ENCODE measurements at places on chromosomes 3 and 15.

DNA sequence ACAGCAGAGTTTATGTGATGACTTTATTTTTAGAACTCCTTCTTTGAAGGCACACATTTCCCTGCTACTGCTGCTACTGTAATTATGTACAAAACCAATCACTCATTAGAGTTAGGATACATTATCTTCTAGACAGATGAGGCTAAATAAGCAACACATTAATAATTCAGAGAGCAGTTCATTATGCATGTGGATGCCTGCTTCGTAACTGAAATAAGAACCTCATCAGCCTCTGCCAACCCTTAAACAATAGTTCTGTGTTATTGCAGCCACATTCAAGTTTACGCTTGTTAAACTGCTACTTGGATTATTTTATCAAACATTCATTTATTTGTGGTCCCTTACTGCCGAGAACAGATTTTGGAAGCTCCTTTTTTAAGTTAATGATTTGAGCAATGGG, 52.5 kb upstream of the C15orf61 start:
- no peak for DNase-seq

- DNase-seq, result peak; percentile 80
Observed at GRCh38 chr3:149969110-149969939, 1.4 kb downstream of the PFN2 start.

DNA sequence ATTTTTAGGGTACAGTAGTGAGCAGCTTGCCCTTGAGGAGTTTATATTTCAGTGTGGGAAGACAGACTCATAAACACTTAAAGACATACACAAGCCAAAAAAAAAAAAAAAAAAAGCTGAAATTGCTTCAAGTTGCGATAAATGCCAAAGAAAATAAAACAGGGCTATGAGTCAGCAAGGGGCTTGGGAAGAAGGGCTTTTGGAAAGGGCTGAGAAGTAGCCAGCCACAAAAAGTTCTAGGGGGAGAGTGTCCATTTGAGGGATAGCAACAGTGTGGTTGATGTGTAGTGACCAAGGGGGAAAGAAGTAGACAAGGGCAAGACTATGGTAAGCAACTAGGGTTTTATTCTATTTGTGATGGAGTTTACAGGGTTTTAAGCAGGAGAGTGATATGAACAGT, 185.5 kb downstream of the ADAMTS9 start:
- DNase-seq, result peak; percentile 38

- DNase-seq, result no peak
Observed at GRCh38 chr3:155853214-155854140, 750 bp downstream of the SLC33A1 start.

- DNase-seq, result peak; percentile 77
Observed at GRCh38 chr3:47324278-47324865, 41.6 kb downstream of the KLHL18 start.

GRCh38 chr3:12187448-12188327, 29.0 kb upstream of the TIMP4 start:
- DNase-seq, result peak; percentile 17

- DNase-seq, result no peak
Observed at GRCh38 chr3:157938154-157938779, 168.0 kb downstream of the SHOX2 start.

GRCh38 chr3:49648354-49649019, 25.7 kb upstream of the APEH start:
- DNase-seq, result no peak

GRCh38 chr3:14628406-14628805, 23.2 kb upstream of the CCDC174 start:
- no peak for DNase-seq

DNA sequence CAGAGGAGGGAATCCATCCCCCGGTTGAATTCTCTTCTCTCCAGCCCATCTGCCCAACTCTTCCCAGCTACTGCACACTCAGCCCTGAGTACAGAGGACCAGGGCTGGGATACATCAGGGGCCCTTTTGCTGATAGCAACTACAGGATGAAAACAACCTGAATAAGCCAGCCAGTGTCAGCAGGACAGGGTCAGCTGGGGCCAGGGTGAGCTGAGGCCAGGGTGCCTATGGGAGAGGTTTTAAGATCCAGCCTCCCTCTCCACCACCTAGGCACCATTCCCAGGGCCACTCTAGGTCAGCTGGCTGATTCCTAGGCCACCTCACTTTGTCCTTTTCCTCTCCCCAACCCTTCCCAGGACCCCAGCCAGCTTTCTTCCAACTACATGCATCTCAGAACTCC, 83.8 kb downstream of the MRPL46 start:
- no peak for DNase-seq

- DNase-seq, result peak; percentile 3
Observed at GRCh38 chr3:156643729-156644389, 30.5 kb upstream of the TIPARP start.

- DNase-seq, result no peak
Observed at GRCh38 chr3:124851905-124852304, 35.3 kb downstream of the ITGB5 start.

DNA sequence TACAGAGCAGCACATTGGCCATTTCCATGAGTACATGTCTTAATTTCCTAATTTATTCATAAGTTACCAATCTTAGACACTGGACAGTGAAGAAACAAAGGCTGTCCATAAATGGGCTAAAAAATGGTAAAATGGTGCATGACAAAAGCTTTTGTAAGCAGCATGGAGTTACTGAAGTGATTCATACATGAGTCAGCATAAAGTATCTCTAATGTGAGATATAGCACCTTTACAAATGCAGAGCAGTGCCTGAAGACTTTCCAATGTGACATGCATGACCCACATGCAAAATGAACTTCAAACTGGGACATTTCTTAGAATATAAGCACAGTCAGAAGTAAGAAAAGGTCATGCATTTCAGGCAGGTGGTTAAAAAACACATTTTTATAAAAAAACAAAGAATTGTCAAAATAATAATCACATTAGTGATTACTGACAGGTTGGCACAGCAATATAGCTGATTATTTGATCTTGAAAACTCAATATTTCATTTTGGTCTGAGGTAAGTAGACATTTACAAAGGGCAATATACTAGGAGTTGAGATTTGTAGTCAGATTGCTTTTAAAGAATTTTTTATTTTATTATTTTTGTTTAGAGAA, 299.3 kb downstream of the PLCL2 start:
- DNase-seq, result peak; percentile 12

DNA sequence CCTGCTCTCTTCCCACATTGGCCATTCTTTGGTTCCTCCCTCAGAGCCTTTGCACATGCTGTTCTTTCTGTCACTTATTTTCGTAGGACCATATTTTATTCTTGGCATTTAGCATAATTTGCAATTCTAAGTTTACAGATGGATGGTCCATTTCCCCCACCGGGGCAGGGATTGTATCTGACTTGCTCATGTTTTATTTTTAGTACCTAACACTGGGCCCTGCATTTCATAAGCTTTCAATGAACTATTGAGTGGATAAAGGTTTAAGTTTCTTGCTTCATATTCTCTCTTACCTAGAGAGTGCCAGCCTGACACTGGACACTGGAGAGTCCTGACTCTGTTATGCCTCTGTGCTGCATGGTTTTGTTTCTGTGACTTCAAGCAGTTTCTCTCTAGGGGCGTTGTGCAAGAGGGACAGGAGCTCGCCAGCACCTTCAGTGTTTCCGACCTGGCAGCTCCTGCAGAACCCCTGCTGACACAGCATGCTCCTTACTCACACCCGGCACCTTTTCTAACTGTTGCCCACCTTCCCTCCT, 87.4 kb downstream of the FLNB start:
- DNase-seq, result no peak

DNA sequence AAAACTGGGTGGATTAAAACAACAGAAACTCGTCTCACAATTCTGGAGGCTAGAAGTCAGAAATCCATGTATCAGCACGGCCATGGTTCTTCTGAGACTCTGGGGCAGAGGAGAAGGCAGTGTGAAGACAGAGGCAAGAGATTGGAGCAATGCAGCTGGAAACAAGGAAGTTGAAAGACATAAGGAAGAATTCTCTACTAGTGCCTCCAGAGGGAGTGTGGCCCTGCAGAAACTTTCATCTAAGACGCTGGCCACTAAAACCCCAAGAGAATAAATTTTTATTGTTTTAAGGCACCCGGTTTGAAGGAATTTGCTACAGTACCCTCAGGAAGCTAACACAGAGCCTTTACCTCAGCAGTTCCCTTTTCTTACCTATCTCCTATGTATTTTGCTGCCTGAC, 1012.2 kb upstream of the CADM2 start:
- DNase-seq, result no peak

DNA sequence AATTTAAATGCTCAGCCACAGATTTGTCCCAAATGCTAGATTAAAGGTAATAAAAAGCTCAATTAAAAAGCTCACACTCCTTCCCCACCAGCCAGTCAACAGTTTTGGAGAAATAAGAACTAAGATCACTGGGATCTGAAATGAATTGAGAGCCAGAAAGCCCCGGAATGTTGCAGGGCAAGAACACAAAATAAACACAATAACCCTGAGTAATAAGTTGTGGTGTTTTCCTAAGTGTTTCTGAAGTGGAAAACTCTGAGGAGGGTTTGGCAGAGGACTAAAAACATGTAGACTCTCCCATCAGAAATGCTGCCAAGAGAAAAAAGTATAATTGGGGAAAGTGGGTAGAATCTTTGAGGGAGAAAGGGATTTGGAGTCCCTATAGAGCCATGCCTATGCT, 127.8 kb downstream of the ABI3BP start:
- peak; percentile 26 for DNase-seq

DNA sequence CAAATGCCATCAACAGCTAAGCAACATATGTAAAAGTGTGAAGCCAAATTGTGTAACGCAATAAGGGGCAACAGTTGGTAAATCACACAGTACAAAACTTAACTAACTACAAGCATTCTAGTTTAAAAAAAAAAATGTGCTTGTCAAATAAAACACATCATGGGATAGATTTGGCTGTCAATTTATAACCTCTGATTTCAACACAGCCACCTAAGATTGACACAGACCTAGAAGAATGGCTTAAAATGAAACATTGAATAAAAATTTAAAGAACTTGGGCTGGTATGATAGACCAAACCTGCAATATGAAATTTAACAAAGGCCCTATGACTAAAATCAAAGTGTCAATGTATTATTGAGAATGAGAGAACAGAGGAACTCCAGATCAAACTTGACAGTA, 148.4 kb downstream of the NR1I2 start:
- no peak for DNase-seq

DNA sequence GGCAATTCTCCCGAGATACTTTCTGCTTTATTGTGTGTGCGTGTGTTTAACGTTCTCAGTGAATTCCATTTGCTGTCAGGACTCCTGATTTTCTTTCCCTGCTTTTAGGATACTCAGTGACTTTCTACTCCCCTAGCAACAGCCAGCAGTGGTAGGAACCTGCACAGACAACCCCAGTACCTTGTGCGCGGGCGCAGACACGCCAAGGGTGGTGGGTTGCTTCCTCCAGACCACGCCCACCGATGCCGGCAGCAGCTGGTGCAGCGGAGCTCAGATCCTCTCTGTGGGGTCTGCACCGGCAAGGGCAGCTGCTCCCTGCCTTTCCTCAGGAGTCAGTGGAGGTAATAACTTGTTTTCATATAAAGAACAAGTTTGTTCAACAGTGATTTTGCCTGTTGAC, 225.1 kb upstream of the NDN start:
- DNase-seq, result no peak

- DNase-seq, result no peak
Observed at GRCh38 chr15:21260966-21261395, 179.3 kb downstream of the POTEB3 start.

GRCh38 chr3:143002083-143002712, 828 bp downstream of the U2SURP start:
- peak; percentile 57 for DNase-seq

DNA sequence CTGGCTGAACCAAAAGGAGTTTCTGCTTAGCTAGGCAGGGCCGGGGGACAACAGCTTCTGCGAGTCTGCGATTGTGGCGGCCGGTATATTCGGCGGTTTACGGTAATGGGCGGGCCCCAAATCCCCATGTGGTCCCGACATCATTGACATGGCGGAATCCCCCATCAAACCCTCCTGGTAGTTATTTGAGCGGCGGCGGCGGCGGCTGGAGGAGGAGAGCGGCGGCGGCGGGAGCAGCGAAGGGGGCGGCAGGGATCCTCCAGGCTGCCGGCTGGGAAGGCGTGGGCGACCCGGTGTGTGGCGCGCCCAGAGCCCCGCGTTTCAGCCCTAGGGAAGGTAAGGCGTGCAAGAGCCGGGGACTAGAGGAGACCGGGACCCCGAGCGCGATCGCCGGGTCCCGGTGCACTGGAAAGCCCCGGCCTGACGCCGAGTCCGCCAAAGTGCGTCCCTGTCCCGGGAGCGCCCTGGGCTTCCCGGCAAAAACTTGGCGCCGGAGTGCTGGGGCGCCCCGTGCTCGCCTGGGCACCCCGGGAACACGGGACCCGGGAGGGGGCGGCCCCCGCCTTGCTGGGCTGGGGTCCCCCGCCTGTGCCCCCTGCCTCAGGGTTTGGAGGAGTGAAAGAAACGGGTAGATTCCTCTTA, at the start of gene FNDC3B:
TSS of gene FNDC3B (plus strand) at position 143 of the 642 bp plus-strand sequence. CDS start 72,902 bp downstream, outside the sequence.
- peak; percentile 97 for DNase-seq

DNA sequence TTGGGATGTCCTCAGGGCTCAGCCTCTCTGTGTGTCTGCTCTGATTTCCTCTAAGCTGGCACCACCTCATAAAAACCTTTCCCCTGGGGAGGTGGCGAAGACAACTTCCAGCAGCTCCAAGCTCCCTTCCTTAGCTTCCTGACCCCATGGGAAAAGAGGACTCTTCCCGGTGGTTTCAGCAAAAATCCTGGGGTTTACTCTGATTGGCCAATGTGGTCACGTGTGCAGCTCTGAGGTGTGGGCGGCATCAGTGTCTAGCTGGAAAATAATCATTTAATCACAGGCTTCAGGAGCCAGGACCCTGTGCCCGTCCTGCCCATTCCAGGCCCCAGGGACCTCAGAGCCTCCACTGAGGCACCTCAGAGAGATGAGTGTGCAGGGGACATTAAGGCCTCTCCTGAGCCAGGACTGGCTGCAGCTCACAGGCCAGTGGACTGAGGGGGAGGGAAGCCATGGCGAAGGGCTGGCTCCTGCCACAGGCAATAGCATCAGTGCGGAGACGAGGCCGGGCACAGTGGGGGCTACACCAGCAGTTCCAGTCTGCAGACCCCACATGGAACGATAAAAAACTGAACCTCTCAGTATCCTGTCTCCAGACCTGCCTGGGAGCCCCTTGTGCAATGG, 104.1 kb downstream of the TPRA1 start:
- DNase-seq, result no peak

GRCh38 chr15:27084844-27085243, 113.9 kb downstream of the GABRG3 start:
- no peak for DNase-seq

- no peak for DNase-seq
Observed at GRCh38 chr3:196620161-196620604, 19.3 kb upstream of the NRROS start.

DNA sequence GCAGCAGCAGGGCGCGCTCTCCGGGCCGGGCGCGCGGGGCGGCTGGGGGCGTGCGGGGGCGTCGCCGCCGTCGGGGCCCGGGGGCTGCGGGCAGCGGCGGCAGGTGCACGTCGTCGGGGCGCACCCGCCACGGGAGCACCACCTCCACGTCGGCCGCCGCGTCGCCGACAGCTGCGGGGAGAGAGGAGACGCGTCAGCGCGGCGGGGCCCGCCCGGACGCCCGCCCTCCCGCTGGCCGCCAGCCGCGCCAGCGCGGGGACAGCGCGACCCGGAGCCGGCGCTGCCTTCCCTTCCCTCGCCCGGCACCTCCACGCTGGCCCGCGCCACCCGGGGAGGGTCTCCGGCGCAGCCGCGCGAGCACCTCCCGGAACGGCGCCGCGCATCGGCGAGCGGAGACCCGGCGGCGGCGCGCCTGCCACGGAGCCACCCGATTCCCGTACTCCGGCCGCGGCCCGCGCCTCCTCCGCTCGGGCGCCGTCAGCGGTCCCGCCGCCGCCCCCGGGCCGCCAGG, 481 bp downstream of the ADAMTS17 start:
- no peak for DNase-seq

GRCh38 chr3:71805691-71806090, 20.7 kb upstream of the PROK2 start:
- DNase-seq, result no peak

GRCh38 chr3:54836871-54837270, 91.0 kb downstream of the LRTM1 start:
- DNase-seq, result no peak

Measured in endothelial cell of umbilical vein (primary cell).